ENCODE measurements at places on chromosomes 3 and 15.

DNA sequence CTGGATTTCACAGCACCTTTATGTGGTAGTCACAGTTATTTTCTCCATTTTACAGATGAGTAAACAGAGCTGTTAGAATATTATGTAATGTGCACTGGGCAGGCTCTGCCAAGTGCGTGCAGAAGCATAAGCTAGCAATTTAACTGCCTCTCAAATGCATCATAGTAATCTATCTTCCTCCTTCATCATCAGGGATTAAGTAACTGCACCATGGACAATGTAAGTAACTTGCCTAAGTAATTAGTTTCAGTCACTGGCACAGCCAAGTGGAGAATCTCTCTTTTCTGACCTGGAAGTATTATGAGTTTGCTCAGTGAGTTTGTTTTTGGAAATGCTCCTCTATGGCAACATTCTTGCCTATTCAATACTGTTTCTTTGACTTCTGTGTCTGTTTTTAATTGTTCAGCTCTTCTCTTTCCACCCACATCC lies 260.5 kb downstream of the PTPRG start:
- DNase-seq, result no peak

DNA sequence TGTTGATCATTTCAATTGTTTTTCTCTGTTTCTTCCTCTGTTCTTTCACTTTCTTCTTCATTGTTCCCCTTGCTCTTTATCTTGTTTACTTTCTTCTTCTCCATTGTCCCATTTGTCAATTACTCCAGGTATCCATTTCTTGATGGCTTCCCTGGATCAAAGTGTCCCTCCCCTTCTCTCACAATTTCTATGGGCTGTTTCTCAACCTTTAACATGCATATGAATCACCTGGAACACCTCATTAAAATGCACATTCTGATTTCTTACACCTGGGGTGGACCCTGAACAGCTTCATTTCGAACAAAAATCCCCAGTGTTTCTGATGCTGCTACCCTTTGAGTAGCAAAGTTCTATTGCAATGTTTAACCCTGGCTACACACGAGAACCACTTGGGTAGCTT lies 454.8 kb downstream of the EPHA6 start:
- no peak for DNase-seq

DNA sequence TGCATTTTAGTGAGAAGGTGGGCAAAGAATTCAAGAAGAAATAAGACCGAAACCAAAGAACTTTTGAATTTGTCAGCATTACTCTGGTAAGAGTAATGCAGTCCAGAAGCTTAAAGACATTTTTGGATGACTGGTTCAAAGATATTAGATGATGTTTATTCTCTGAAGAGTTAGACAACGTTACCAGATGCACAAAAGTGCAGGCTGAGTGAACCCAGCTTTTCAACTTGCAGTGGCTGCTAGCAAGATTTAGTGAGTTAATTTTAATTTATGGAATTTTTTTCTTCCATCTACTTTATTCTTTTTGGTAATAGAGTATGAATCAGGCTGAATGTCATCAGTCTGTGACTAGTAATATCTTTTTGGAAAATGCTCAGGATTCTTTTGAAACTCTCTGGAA lies 267.3 kb upstream of the AZI2 start:
- no peak for DNase-seq

- DNase-seq, result no peak
Observed at GRCh38 chr3:74510261-74510818, 104.1 kb downstream of the CNTN3 start.

DNA sequence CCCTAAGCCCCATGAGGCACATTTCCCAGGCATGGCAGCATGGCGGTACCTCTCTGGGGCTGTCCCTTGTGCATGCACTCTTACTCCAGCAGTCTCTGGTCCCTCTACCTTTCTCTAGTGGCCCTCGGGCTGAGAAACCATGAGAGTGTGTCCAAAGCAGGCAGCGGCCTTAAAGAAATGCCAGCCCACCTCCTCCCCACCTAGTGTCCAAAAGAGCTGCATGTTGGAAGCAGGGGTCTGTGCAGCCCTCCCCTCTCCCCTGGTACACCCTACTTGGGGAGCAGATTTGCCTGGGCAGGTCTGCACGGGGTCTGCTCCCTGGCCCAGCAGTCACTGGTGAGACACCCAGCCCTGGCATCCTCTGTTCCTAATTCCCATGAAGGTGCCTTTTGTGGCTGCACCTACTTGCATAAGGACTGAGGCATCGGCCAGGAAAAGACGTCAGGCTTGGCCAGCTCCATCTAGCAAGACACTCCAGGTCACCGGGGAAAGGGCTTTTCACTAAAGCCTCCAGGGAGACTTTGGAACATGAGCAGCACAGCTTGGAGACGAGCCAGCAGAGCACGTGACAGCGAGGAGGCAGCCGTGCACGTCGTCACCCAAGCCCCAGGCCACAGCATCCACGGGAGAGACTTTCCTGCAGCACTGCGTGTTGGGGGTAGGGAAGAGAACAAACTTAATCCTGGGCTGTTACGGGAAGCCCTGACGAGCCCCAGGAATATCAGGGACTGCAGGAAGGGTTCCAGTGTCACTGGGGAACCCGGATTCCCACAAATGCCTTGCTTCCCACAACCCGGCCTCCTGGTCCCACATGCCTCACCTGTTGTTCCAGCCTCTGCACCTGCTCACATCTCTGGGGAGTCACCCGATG lies 38.8 kb downstream of the TM2D3 start:
- DNase-seq, result no peak

DNA sequence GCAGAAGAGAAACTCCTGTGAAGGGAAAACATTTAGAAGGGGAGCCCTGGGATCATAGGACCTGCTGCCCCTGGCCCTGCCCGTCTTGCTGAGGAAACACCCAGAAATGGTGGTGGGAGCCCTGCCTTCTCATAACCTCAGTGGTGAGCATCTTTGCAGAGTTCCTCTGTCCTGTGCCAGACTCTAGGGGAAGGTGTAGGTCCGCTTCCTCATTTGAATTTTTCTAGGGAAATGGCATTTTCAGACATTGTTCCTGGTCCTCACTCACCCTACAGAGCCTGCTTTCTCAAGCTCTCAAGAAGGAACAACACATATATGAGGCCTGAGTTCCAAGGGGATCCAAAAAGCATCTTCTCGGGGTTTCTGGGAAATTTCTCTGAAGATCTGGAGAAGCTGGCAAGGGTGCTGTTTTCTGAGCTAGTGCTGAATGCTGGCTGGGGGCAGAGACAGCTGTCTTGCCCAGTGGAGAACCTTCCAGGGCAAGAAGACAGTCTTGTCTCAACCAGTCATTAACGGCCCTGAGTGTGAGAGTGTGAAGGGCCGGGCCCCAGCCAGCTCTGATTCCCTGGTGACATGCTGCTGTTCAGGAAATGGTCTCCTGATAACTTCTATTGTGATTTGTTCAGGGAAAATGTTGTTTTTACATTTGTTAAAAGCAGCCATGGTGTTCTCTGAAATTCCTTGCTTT lies 283.1 kb upstream of the LRRFIP2 start:
- no peak for DNase-seq

GRCh38 chr3:149489060-149489690 lies 14.7 kb downstream of the TM4SF4 start:
- no peak for DNase-seq

GRCh38 chr15:32701863-32702262 lies 15.9 kb upstream of the GREM1 start:
- no peak for DNase-seq

DNA sequence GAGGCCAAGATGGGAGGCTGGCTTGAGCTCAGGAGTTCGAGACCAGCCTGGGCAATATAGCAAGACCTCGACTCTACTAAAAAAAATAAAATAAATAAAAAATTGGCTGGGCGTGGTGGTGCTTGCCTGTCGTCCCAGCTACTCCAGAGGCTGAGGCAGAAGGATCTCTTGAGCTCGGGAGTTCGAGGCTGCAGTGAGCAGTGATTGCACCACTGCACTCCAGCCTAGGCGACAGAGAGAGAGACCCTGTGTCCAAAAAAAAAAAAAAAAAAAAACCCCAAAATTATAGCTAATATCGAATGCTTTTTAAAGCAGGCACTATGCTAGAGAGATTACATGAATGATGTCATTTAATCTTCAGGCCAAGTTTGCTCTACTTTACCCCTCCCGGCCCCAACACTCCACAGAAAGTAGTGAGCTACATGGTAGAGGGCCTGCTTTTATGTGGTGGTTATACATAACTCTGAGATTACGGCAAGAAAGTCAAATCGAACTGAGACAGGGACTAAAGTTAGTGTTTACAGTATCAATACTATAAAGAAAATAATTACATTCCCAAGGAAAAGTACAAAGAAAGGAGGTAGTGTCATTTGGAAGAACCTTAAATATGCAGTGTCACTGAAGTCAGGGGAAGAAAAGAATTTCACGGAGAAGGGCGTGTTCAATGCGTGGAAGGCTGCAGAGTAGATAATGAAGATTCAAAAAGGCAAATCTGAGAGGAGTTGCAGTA lies 1.1 kb downstream of the ADPGK start:
- no peak for DNase-seq

GRCh38 chr3:73529308-73530021 lies 95.3 kb downstream of the PDZRN3 start:
- no peak for DNase-seq

GRCh38 chr3:79521221-79521848 lies 246.5 kb downstream of the ROBO1 start:
- DNase-seq, result no peak

DNA sequence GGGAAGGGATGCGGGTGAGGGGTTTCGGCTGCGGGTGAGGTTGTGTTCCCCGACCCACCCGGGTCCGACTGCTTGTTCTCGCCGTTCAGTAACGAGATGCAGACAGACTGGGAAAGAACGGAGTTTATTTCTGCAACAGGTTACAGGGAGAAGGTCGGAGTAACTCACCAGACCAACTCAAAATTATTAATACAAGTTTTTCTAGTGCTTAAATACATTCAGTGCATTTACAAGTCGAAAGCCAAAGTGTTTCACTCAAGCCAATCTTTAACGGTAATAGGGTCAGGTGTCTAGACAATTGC lies 492 bp upstream of the HIGD1A start:
- no peak for DNase-seq

GRCh38 chr15:79209690-79210089 lies 72.8 kb upstream of the ANKRD34C start:
- DNase-seq, result no peak

DNA sequence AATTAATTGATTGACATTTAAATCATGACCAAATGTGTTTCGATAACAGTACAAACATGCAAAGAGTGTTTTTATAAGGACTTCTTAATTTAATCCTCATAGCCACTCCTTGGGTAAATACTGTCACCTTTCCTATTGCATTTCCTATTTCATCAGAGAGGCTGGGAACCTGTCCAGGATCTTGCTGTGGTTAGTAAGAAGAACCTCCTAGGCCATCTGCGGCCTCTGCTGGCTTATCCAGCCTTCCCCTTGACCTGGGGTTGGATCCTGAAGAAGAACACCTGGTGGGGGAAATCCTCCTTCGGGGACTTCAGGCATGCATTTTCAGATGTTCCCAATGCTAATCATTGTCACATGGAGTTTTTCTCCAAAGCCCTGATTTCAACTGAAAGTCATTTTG lies 25.5 kb downstream of the GLDN start:
- no peak for DNase-seq

DNA sequence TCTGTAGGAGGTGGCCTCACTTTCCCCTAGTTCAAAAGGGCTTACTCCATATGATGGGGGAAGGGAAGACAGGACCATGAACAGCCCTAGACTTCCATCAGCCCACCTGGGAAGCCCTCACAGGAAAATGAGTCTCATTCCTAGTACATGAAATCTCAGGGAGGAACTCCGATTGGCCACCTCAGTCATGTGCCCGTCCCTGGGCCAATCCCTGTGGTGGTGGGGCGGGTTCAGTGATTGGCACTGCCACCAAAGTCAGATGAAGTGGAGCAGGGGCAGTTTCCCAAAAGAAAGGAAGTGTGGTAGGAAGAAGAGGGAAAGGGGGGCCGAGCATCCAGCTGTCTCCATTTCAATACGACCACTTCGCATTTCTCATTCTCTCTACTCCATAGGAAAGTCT lies 25.9 kb upstream of the GP9 start:
- no peak for DNase-seq

GRCh38 chr15:85580879-85581278 lies 200.5 kb downstream of the AKAP13 start:
- DNase-seq, result no peak

- DNase-seq, result no peak
Observed at GRCh38 chr3:101224739-101225138, 95.6 kb downstream of the IMPG2 start.

- DNase-seq, result no peak
Observed at GRCh38 chr3:27720899-27721716, 1.0 kb downstream of the EOMES start.

DNA sequence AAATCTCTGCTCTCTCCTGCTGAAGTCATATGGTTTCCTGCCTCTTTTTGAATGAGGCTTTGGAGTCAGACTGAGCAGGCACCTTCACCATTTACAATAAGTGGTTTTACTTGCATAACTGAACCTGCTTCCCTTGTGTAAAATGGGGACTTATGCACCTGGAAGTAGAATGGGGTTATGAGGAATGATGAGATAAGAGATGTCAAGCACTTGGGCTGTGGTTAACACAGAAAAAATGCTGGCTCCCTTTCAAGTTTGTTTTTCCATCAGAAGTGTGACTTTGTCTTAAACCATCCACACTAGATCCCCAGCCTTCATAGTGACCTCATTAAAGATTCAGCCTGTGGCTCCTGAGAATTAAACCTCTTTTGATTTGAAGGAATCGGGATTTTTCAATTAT lies 5.2 kb downstream of the EXOSC7 start:
- no peak for DNase-seq

- DNase-seq, result no peak
Observed at GRCh38 chr15:53837263-53837662, 77.8 kb upstream of the WDR72 start.

GRCh38 chr15:95884276-95884675 lies 446.2 kb upstream of the NR2F2 start:
- no peak for DNase-seq

DNA sequence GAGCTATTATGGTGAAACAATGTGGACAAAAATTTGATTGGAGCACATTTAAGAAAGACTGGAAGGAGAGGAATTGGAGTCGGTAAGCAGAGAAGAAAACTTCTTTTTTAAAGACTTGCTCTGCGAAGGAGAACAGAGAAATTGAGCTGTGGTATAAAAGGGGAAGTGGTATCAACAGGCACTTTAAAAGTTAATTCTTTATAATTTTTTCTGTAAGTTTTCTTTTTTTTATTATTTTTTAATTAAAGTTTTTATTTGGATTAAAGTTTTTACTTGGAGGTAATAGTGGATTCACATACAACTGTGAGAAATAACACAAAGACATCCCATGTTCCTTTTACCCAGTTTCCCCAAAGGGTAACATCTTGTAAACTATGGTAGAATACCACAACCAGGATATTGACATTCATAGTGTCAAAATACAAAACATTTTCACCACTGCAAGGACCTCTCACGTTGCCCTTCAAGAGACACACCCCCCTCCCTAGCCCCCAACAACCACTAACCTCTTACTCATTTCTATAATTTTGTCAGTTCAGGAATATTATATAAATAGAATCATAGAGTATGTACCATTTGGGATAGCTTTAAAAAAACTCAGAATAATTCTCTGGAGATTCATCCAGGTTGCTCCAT lies 33.8 kb upstream of the XIRP1 start:
- DNase-seq, result no peak

DNA sequence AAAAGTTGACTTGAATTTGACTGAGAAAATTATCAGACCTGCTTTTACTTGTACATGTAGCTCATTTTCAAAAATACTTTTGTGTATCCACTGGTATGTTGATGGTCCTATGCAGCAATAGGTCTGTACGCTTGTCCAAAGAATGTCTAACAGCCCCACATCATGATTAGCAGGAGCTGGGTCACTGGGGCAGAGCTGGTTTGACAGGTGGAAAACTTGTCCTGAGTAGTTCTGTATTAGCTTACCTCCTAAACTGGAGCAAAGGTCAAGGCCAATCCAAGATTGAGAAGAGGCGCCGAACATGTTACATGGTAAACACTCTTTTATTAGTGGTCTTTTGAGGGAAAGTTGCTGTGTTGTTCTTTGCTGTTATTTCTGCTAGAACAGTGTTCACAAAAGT lies 50.6 kb downstream of the GAP43 start:
- no peak for DNase-seq

All from omental fat pad (tissue), 4 donors.